ENCODE measurements at places on chromosomes 4 and X.

GRCh38 chrX:85994797-85995196, 52.6 kb downstream of the CHM start:
- no peak for DNase-seq

DNA sequence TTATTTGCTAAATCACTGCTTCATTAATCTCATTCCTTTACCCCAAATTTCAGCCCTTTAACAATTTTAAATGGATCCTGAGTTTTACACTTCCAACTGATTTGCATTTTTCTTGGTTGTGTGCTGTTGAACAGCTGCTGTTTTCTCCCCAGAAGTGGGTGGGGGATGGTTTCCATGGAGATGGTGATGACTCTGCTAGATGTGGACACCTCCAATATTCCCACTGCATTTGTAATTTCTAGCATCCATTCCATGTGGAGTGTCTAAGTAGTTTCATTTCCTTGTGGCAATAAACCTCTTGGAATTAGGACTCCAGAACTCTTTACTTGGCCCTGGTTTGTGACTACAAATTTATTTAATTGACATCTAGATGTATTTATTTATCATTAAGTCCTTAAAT, 330.4 kb downstream of the GBA3 start:
- peak; percentile 41 for DNase-seq

DNA sequence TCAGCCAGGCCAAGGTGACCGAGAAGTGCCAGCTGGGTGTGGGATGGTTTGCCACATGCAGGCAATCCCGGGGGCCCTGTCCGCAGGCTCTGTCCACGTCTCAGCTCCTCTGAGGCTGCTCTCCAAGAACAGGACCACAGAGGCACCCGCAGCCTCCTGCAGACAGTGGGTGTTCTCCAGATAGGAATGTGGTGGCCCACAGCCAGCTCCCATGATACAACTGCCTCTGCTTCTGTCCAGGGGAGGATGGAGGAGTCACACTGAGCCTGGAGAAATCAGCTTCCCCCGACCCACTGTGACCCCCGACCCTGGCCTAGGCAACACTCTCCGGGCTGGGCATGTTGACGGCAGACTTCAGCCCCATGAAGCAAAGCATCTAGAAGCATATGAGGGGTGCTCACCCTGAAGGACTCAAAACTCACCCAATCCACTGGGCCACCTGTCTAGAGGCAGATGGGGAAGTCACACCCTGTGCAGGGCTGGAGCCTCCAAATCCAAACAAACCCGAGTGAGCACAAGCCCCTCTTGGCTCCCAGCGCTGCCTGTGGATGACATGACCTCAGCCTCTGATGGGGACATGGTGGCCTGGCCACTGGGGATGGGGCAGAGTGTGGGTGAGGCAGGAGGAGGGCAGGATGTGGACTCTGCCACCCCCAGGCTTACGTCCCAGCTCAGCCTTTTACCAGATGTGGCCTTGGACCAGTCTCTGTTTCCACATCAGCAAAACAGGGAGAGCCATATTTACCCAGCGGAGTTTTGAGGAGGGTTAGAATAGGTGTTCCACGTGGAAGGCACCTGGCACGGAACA, 102.3 kb downstream of the PSAPL1 start:
- peak; percentile 76 for DNase-seq

- peak; percentile 29 for DNase-seq
Observed at GRCh38 chr4:163587867-163588266, 93.4 kb downstream of the TMA16 start.

DNA sequence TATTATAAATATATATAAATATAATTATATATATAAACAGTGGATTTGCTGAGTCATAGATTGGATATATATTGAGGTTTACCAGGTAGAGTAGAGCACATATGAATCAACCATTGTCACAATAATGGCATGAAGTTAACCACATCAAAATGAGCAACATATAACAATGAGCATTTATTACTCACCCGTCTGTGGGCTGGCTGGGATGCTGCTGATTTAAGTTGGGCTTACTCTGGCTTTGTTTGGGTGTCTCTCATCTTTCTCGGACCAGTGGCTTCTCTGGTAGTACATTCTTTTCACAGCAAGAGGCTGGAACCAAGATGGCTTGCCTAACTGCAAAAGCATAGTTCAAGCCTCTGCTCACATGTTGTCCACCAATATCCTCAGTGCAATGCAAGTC, 111.7 kb upstream of the TAPT1 start:
- peak; percentile 41 for DNase-seq

DNA sequence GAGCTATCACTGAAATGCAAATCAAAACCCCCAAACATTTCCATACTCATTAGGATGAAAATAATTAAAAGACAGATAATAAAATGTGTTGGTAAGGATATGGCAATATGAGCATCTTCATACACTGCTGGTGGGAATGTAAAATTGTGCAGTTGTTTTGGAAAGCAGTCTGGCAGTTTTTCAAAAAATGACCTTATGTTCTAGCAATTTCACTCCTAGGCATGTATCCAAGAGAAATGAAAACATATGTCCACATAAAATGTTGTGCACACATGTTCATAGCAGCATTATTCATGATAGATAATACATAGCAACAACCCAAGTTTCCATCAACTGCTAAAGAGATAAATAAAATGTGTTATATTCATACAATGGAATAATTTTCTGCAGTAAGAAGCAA, 14.8 kb upstream of the GPRASP2 start:
- DNase-seq = peak; percentile 48

GRCh38 chr4:25901030-25901430, 13.0 kb upstream of the SMIM20 start:
- DNase-seq = no peak

GRCh38 chrX:55008571-55009358, 8.6 kb downstream of the APEX2 start:
- peak; percentile 59 for DNase-seq

DNA sequence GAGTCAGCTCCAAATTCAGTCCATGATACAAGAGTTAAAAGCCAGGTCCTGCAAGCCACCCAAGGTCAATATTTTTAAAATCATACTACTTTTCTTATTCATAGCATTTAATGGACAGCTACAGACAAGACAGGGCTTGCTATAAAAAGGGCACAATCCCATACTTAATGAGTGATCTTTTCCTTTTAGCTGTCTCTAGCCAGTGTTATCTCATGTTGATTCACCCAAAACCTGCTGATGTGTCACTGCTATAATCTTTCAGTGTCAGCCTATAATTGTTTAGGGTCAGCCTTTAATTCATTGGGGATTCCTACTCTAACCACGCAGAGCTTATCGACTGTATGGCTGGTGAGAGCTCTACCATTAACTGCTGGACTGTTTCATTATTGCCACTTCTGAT, 51.2 kb upstream of the HCCS start:
- DNase-seq = peak; percentile 52

GRCh38 chr4:135244056-135244455, 1042.5 kb upstream of the PABPC4L start:
- peak; percentile 86 for DNase-seq

DNA sequence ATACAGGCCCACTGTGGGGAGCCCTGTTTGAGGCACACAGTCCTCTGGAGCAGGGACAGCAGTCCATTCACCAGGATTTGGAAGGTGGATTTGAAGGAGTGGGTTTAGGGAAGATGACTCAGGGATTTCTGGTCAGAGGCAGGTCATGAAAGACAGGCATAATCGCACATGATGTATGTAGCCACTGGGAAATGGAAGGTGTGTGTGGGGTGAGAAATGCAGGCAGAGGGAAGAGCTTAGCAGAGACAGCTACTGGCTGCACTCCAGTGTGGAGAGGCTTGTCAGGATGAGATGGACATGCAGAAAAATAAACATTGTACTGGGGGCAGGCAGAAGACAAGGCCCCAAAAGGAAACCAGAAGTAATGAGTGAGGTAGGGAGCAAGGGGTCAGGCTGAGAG, 85.2 kb upstream of the STS start:
- DNase-seq = peak; percentile 4

- no peak for DNase-seq
Observed at GRCh38 chrX:35461164-35461563, 337.0 kb upstream of the MAGEB16 start.

- DNase-seq = peak; percentile 55
Observed at GRCh38 chr4:163693776-163694175, 199.3 kb downstream of the TMA16 start.

- DNase-seq = no peak
Observed at GRCh38 chr4:87073199-87074120, 138.6 kb downstream of the AFF1 start.

GRCh38 chr4:78689261-78689660, 86.9 kb upstream of the BMP2K start:
- DNase-seq = peak; percentile 17

DNA sequence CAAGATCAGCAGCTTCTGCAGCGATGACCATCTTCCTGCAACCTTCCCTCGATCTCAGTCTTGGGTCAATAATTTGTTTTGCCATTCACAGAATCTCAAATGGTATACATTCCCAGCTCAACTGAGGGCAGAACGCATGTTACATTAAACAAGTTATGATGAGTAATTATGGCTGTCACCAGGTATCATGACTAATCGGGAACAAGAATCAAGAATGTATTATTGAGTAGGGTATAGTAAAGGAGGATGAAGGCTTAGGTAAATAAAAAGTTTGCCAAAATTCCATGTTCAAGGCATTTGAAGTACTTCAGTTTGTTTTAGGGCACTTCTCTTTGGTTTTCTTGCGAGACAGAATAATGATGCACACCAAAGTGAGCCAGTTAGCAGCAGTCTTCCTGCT, 194.1 kb downstream of the SH2D1A start:
- DNase-seq = no peak

DNA sequence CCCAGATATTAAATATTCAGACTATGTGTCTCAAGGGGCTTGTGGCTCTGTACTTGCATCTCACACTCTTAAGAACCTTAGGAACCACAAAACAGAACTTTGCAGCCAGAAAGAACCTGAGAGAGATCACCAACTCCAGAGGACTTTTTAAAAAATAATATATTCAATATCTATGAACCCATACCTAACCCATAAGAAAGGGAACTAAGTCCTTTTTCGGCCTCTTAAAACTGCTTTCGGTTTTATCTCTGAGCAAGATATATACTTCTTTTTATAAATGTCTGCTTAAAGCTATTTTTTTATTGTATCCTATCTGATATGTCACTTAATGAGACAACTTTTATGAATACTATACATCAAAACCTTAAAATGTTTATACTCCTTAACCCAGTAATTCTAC, 10.9 kb downstream of the SMARCA1 start:
- DNase-seq = no peak

GRCh38 chr4:185582651-185583400, 47.5 kb upstream of the PDLIM3 start:
- DNase-seq = no peak

GRCh38 chrX:13983734-13984133, 46.0 kb downstream of the GEMIN8 start:
- no peak for DNase-seq

DNA sequence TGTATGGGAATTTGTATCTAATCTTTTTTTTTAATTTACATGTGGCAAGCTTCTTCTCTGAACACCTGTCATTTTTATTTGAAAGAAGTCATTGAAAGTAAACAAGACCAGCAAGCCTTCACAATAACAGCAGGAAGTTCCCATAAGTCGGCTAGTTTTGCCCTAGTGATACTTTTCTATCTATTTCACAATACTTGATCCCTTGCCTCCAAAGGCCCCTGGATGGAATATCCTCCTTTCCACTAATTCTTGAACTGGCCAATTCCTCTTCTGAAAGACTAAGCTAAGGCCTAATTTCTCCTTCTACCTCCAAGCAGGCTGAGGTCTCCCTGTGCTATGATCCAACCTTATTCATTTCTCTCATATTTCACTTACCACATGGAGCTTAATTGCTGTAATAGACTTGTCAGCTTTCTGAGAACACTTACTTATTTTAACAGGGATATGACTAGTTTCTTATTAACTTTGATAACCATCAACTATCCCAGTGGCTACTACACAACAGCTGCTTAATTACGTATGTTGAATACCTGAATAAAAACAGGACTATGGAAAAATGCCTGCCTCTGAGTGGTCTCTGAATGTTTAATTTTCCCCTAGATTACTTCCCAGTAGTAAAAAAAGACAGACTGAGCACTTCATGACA, 194.2 kb downstream of the MAD2L1 start:
- DNase-seq = no peak

- DNase-seq = peak; percentile 77
Observed at GRCh38 chrX:119541188-119541587, 24.0 kb downstream of the STEEP1 start.

- DNase-seq = peak; percentile 89
Observed at GRCh38 chr4:141768954-141769353, 132.6 kb downstream of the IL15 start.

DNA sequence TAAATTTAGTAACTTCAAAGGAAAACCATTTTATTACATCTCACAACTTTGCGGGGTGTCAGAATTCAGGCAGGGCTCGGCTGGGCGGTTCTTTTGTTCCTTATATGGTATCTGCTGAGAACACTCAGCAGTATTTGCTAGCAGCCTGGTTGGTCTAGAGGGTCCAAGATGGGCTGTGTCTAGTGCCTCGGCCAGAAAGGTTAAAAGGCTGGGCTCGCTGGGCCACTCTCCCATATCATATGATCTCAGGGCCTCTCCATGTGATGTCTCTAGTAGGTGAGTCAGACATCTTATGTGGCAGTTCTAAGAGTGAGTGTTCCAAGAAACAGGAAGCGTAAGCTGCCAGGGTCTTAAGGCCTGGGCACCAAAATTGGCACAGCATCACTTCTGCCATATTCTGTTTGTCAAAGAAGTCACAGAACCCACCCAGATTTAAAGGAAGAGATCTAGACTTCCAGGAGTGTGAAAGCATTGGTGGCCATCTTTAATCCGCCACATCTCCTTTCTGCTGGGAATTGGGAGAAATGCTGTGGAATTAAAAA, 100.9 kb upstream of the ATP6AP2 start:
- no peak for DNase-seq

DNA sequence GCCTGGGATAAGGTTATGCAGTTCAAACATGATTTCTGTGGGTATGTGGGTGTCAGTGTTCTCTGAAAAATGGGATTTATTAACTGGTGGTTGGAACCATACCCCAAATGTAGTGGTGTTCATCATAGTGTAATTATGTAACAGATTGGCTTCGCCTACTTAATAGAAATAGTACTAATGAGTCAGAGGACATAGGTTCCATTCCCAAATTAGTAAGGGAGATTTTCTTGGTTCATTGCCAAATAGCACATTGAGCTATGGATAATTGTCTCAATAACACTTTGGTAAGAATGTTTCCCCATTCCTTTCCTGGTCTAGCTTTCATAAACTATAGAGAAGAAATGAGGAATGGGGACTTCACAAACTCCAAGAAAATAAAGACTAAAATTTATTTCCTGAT, 20.5 kb upstream of the CYBB start:
- no peak for DNase-seq
